Cardiac atrium fibroblast (primary cell): ENCODE measurements at places on chromosomes 11 and 22. TPM values are rescaled to one million over a fixed set of nuclear protein-coding genes. Genes with fewer than 3 reads are reported as not detected.

Gene ACRV1
- not detected in 2 replicates for total RNA-seq

Gene CACNA1I
- total RNA-seq: not detected in 2 replicates

Gene ASRGL1
- total RNA-seq: 0.16 TPM in 1 of 2 replicates, not detected in the other

Gene CNGA4
- total RNA-seq: not detected in 2 replicates

Gene ADORA2A
- total RNA-seq: 5.1 and 6.8 TPM in 2 replicates
